ENCODE measurements at places on chromosomes 3 and 15.

GRCh38 chr3:139846729-139847128, 88.3 kb upstream of the CLSTN2 start:
- H3K27ac ChIP-seq: no peak overlapping the region
- no peaks in the 10 kb centered on the region for H3K27me3 ChIP-seq
- H3K4me1 ChIP-seq: no peaks in the 10 kb centered on the region
- no peak overlapping the region for H3K4me3 ChIP-seq

GRCh38 chr15:25339431-25339830, 99.4 kb downstream of the UBE3A start:
- peak; percentile 55 for DNase-seq
- H3K27me3 ChIP-seq: no peaks in the 10 kb centered on the region
- H3K36me3 ChIP-seq: peaks cover 5% of the 10 kb centered on the region
- no peak overlapping the region for H3K4me3 ChIP-seq
- no peaks in the 10 kb centered on the region for H3K4me1 ChIP-seq

DNA sequence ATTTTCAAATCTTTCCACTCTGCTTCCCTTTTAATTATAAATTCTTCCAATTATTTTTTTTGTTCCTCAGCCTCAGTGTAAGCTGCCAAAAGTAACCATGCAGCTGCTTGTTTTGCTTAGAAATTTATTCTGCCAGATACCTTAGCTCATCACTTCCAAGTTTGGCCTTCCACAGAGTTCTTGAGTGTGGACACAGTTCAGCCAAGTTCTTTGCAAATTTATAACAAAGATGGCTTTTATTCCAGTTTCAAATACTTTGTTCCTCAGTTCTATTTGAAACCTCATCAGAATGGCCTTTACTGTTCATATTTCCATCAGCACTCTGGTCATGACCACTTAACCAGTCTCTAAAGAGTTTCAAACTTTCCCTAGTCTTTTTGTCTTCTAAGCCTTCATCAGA, 10.3 kb downstream of the RTP1 start:
- no peak for DNase-seq
- H3K27me3 ChIP-seq: no peaks in the 10 kb centered on the region
- H3K4me1 ChIP-seq: peaks cover 20% of the 10 kb centered on the region
- H3K27ac ChIP-seq: no peak overlapping the region

DNA sequence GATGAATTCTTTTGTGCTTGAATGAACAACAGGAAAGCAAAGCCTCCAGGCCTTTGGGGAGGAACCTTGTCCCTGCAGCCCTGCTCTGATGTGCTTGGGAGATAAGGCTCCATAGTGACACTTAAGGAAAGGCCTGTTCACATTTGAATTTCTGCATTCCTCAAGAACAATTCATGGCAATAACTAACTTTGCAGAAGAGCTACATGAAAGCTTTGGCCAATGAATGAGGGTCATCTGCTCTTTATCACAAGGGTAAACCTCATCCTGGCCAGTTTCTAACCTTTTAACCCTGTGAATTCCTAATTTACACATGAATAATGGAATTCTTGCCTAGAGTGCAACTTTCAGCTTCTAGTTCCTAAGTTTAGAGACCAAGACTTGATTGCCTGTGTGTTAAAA, 5.6 kb downstream of the PRTG start:
- no peaks in the 10 kb centered on the region for H3K36me3 ChIP-seq
- no peaks in the 10 kb centered on the region for H3K27me3 ChIP-seq
- H3K27ac ChIP-seq: no peak overlapping the region
- no peak for DNase-seq

DNA sequence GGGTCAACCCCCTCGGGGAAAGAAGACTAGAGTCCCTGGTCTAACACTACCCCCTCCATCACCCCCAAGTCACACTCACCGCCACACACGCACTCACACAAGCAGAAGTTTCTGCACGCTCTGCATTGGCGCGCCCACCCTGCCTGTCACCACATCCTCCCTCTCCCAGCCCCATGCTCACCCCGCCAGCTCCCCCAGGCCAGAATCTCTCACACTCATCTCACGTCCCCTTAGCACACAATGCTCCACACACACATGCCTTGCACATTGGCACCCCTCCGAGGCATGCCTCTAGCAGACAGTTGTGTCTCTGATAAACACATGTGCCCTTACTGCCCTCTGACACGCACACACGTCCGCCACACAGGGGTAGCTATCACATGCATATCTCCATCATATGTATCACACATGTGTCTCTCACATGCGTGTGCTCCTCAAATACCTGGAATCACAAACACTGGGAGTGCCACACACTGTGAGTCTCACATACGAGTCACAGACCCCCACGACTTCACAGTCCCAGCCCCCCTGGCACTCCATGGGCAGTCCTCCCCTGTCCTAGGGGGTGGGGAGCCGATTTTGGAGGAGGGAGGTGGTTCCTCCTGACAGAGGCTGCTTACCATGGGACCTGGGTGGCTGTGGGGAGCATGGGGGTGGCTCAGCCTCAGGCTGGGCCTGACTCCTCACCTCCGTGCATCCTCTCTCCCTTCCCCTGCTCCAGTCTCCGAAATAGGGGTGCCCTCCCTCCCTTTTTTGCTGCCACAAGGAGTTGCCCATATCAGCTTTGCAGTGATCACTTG, 898 bp downstream of the FBLN2 start:
- H3K36me3 ChIP-seq: no peaks in the 10 kb centered on the region
- H3K27ac ChIP-seq: peak overlapping the region; percentile 41
- peaks cover 13% of the 10 kb centered on the region for H3K4me1 ChIP-seq
- DNase-seq: peak; percentile 61
- H3K27me3 ChIP-seq: peaks cover 61% of the 10 kb centered on the region

DNA sequence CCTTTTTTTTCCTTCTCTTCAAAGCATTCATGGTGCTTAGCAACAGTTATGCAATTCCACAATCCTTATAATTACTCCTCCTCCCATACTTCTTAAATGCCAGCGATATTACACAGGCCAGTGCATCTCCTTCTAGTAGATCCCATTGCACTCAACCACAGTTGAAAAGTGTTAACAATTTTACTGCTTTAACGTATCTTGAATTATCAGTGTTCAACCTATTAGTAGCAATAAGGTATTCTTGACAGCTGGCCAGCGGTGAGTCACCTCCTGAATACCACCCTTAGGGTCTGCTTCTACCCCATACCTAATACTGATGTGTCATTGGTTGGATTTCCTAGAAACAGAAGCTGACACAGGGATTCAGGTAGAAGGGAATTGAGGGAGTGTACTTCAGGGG, 24.0 kb upstream of the TEX9 start:
- peak overlapping the region; percentile 63 for H3K27ac ChIP-seq
- no peak overlapping the region for H3K4me3 ChIP-seq
- no peaks in the 10 kb centered on the region for H3K4me1 ChIP-seq
- no peak for DNase-seq
- no peaks in the 10 kb centered on the region for H3K36me3 ChIP-seq
